ENCODE measurements at places on chromosomes 1 and 21. TPM values are rescaled to one million over a fixed set of nuclear protein-coding genes. Genes with fewer than 3 reads are reported as not detected.

KANK4 gene
- total RNA-seq, result 0.52 TPM

RXFP4 gene
- not detected for total RNA-seq

NBL1 gene
- total RNA-seq, result 36.5 TPM

UBE2U gene
- total RNA-seq, result not detected

SMIM1 gene
- 2.1 TPM for total RNA-seq

SPATA46 gene
- not detected for total RNA-seq

S100A7A gene
- not detected for total RNA-seq

CRP gene
- not detected for total RNA-seq

PRKCZ gene
- 10.3 TPM for total RNA-seq

GBP6 gene
- total RNA-seq, result not detected

OR2G6 gene
- not detected for total RNA-seq

PROX1 gene
- total RNA-seq, result 0.18 TPM

C1QB gene
- not detected for total RNA-seq

TMEM9 gene
- 88.5 TPM for total RNA-seq

COL9A2 gene
- 0.24 TPM for total RNA-seq

RPE65 gene
- not detected for total RNA-seq

DNAJB4 gene
- 47.9 TPM for total RNA-seq

FCRLA gene
- not detected for total RNA-seq

GUCA2A gene
- total RNA-seq, result not detected

RAD54L gene
- total RNA-seq, result 10.9 TPM

PIK3R3 gene
- total RNA-seq, result 1.1 TPM

STXBP3 gene
- 21.1 TPM for total RNA-seq

LINGO4 gene
- not detected for total RNA-seq

LCE2B gene
- total RNA-seq, result not detected

C8B gene
- total RNA-seq, result not detected

CD84 gene
- total RNA-seq, result not detected

NBPF26 gene
- total RNA-seq, result 5.1 TPM

ADCY10 gene
- total RNA-seq, result 0.20 TPM

KCNK2 gene
- total RNA-seq, result 0.16 TPM

DTL gene
- 21.9 TPM for total RNA-seq

FAM151A gene
- total RNA-seq, result 0.15 TPM

GUCA2B gene
- total RNA-seq, result not detected

AGBL4 gene
- total RNA-seq, result not detected

All from A549 treated with ZK216348 at 1 μM for 4 hours (cell line).